Activated B cell treated with CpG ODN at 0.5 μM for 24 hours (primary cell): ENCODE measurements at places on chromosomes 7 and 10.
A peak's percentile ranks its signal among the peaks of the same experiment; 100 is the strongest.

DNA sequence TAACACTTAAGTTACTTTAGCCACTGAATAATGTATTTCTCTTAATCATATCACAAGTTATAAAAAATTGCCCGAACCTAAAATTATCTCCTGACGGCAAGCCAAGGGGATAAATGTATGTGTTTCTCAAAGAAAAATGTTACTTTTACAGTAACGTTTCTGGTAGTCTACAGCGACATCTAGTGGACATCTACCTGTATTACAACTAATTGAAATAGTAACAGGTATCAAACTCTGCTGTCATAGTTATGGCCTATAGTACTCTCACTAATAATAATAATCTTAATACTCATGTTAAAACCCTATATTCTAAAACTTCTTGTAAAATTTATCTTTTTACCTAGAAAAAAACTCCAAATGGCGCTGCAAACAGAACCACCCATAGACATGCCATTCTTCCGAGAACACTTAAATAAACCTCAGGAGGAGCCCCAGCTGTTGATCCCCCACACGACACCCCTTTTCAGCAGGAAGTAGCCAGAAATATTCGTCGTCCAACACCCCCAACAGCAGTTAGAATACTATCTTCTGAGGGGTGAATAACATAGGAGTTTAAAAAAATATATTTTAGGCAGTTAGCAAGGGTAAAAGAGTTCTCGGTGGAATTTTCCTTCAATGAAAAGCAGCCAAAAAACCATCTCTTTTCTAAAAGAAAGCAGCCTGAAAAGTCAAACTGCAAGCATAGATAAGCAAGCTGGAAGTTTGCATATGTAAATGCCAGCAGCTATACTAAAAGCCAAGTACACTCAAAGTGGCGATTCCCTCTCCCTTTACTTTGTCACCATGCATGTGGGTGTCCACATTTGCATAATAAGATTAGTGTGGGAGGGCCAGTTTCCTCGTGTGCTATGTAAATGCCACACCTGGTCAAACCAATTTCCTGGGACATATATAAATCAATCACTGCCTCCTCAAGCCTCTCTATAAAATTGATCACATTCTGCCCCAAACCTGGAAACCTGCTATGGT is 40.5 kb upstream of the ZNF107 start:
- peaks cover 5% of the 10 kb centered on the region for H3K4me1 ChIP-seq
- no peak overlapping the region for H3K27ac ChIP-seq
- DNase-seq = no peak
- no peak overlapping the region for H3K4me3 ChIP-seq
- H3K27me3 ChIP-seq = no peaks in the 10 kb centered on the region
- H3K36me3 ChIP-seq = no peaks in the 10 kb centered on the region

GRCh38 chr7:47277321-47277781 is 304.6 kb downstream of the TNS3 start:
- no peaks in the 10 kb centered on the region for H3K27me3 ChIP-seq
- H3K27ac ChIP-seq = no peak overlapping the region
- H3K4me3 ChIP-seq = no peak overlapping the region
- peaks cover 48% of the 10 kb centered on the region for H3K36me3 ChIP-seq
- DNase-seq = no peak

- no peak overlapping the region for H3K4me3 ChIP-seq
- no peaks in the 10 kb centered on the region for H3K36me3 ChIP-seq
- H3K4me1 ChIP-seq = no peaks in the 10 kb centered on the region
- H3K27me3 ChIP-seq = peaks cover 5% of the 10 kb centered on the region
These were observed 299.7 kb downstream of the ZEB1 start for GRCh38 chr10:31618541-31619291.

GRCh38 chr10:124447751-124448466 is 1.9 kb downstream of the NKX1-2 start:
- peak overlapping the region; percentile 66 for H3K4me3 ChIP-seq
- peaks cover 33% of the 10 kb centered on the region for H3K4me1 ChIP-seq
- no peaks in the 10 kb centered on the region for H3K36me3 ChIP-seq
- DNase-seq = no peak
- H3K27ac ChIP-seq = no peak overlapping the region

DNA sequence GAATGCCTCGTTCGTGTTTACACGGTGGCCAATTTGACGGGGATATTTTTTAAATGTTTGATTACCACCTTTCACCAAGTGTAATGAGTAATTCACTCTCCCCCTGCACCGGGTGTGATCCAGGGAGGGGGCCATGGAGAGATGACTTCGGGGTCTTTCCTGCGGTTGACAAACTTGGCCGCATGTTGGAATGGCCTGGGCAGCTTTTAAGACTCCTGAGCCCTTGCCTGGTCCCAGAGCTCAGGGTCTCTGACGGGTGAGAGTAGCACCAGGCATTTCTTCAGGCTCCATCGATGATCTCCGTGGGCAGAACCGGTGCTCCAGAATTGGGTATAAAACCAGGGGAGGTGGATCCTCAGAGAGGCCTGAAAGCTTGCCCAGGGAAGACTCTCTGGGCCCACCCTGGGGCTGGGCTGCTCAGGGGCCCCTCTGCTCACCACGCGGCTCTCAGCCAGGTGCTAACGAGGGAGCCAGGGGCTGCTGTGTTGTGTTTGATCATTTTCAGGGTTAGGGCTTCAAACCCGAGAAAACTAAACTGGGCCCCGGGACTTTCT is 882 bp downstream of the ZNF282 start:
- peaks cover 26% of the 10 kb centered on the region for H3K4me1 ChIP-seq
- H3K27me3 ChIP-seq = no peaks in the 10 kb centered on the region
- H3K36me3 ChIP-seq = peaks cover 32% of the 10 kb centered on the region
- peak overlapping the region; percentile 89 for H3K4me3 ChIP-seq
- peak overlapping the region; percentile 47 for H3K27ac ChIP-seq

- H3K4me3 ChIP-seq = no peak overlapping the region
- no peak overlapping the region for H3K27ac ChIP-seq
- H3K36me3 ChIP-seq = no peaks in the 10 kb centered on the region
- H3K4me1 ChIP-seq = no peaks in the 10 kb centered on the region
These were observed 453.1 kb upstream of the MKI67 start for GRCh38 chr10:128579280-128579865.

DNA sequence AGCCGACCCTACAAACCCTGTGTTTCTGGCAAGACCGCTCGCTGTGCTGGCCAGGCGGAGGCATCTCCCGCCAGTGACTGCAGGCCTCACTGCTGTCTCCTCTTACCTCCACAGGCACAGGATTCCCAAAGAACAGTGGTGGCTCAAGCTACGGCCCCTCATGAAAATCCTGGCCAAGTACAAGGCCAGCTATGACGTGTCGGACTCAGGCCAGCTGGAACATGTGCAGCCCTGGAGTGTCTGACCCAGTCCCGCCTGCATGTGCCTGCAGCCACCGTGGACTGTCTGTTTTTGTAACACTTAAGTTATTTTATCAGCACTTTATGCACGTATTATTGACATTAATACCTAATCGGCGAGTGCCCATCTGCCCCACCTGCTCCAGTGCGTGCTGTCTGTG is 36.2 kb downstream of the PITRM1 start:
- peaks cover 96% of the 10 kb centered on the region for H3K36me3 ChIP-seq
- H3K4me1 ChIP-seq = no peaks in the 10 kb centered on the region
- H3K27ac ChIP-seq = no peak overlapping the region
- no peak overlapping the region for H3K4me3 ChIP-seq
- H3K27me3 ChIP-seq = no peaks in the 10 kb centered on the region

- H3K27me3 ChIP-seq = no peaks in the 10 kb centered on the region
- H3K4me3 ChIP-seq = no peak overlapping the region
- H3K36me3 ChIP-seq = no peaks in the 10 kb centered on the region
- H3K27ac ChIP-seq = no peak overlapping the region
- no peaks in the 10 kb centered on the region for H3K4me1 ChIP-seq
- no peak for DNase-seq
These were observed 116.8 kb upstream of the JCAD start for GRCh38 chr10:30176182-30176581.
